ENCODE measurements at places on chromosomes 12 and 14. TPM values are rescaled to one million over a fixed set of nuclear protein-coding genes. Genes with fewer than 3 reads are reported as not detected.

DNA sequence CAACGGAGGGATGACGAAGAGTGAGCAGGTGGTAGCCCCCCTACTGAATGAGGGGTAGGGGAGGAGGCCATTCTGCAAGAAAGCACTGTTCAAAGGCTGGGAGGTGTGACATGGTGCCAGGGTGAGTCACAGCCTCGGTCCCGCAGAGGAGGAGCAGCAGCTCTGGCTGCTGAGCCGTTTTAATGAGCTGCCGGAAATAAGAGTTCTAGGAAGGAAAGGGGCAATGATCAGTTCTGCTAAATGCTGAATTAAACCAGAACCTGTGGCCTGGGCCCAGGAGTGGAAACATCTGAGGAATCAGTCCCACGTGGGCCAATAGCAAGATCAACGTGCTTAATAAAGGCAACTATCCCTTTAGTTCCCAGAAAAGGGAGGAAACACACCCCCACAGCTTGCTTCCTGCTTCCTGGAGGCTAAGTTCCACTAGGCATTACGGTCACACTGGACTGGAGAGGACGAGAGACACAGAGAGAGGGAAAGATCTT, 3.6 kb downstream of the ABCD4 start:
- peak; percentile 34 for DNase-seq
- peaks cover 3% of the 10 kb centered on the region for H3K4me1 ChIP-seq
- H3K27me3 ChIP-seq: no peaks in the 10 kb centered on the region
- H3K36me3 ChIP-seq: peaks cover 31% of the 10 kb centered on the region
- H3K4me3 ChIP-seq: no peak overlapping the region

DNA sequence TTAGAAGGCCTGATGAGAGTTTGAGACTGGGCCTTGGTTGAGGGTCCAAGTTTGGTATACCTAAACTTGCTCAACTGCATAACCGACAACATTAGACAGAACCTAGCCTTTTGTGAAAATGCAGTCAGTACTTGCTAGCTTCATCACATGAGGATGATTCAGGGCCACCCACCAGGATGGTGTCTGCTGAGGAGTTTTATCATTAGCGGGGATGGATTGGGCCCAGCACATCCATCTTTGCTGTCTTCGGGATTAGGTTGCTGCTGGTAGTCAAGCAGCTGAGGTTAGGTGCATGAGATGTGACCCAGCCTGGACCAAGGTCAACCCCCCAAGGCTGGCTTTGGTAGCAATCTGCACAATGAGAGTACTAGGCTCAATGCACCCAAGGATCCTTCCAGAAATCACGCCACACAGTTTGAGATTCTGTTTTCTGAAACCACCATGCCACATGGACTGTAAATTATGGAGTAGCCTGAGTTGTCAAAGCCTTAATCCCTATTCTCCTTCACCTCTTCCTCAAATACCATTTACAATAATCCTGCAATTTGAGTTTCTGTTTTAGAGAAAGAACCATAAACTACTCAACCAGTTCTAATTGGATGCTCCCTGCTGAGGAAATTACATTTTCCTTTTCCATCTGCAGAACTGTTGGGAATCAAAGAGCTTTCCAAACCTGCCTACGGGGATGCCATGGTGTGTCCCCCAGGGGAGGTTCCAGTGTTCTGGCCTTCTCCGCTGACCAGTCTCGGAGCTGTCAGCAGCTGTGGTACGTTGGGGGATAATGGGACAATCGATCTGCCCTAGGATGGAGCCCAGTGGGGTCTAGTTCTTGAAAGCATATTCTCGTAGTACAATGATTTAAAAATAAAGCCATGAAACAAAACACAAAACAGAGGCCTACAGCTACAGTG, 61.7 kb downstream of the DGLUCY start:
- no peak overlapping the region for H3K27ac ChIP-seq
- no peak for DNase-seq
- no peaks in the 10 kb centered on the region for H3K36me3 ChIP-seq
- no peak overlapping the region for H3K4me3 ChIP-seq

- H3K4me1 ChIP-seq: peaks cover 7% of the 10 kb centered on the region
- peak overlapping the region; percentile 78 for H3K4me3 ChIP-seq
- H3K27me3 ChIP-seq: 0 out of 2 replicates have a peak, but pooled peaks cover 2% of the 10 kb centered on the region
- no peak for DNase-seq
These were observed 1.7 kb downstream of the SMOC1 start for GRCh38 chr14:69880893-69881292.

DNA sequence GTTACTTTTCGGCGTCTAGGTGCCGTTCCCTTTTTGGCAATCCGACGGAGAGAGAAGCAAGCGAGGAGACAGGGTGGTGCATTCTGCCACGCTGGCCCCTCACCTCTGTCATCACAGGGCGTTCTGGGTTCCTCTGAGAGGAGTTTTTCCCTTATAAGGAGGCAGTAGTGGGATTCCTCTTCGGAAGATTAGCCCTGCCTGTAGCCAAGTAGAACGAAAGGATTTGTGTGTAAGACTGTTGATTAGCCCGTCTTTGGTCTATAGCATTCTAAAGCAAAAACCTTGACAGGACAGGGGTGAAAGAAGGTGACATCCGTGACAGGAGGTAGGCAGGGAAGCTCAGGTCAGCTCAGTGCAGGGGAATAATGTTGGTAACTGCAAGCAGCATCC, 9.1 kb upstream of the NEMF start:
- peaks cover 6% of the 10 kb centered on the region for H3K4me1 ChIP-seq
- H3K27ac ChIP-seq: peak overlapping the region; percentile 95
- DNase-seq: peak; percentile 87
- H3K27me3 ChIP-seq: no peaks in the 10 kb centered on the region
- H3K36me3 ChIP-seq: no peaks in the 10 kb centered on the region
- peak overlapping the region; percentile 60 for H3K4me3 ChIP-seq

TAS2R9 gene
- polyA plus RNA-seq: not detected

MLH3 gene
- 5.6 TPM for polyA plus RNA-seq
